Upper lobe of left lung (tissue), 6 donors: ENCODE measurements at places on chromosomes 1 and 21. TPM values are rescaled to one million over a fixed set of nuclear protein-coding genes. Genes with fewer than 3 reads are reported as not detected.

The ADCY10 gene
- 0.49 TPM for total RNA-seq

The FMO4 gene
- 6.9 TPM for total RNA-seq

The PBX1 gene
- 23.4 TPM for total RNA-seq

The RPS6KC1 gene
- 31.4 TPM for total RNA-seq

The WNT3A gene
- 8.7 TPM for total RNA-seq

The ACTN2 gene
- 11.5 TPM for total RNA-seq

The RCSD1 gene
- total RNA-seq, result 27.2 TPM

The SUSD4 gene
- 3.8 TPM for total RNA-seq

The ETS2 gene
- total RNA-seq, result 215 TPM

The WDTC1 gene
- total RNA-seq, result 48.8 TPM

The CD101 gene
- total RNA-seq, result 43.1 TPM

The SLC19A1 gene
- total RNA-seq, result 50.9 TPM

The RHD gene
- not detected for total RNA-seq

The ARL8A gene
- 90.0 TPM for total RNA-seq

The AXDND1 gene
- total RNA-seq, result not detected

GRCh38 chr1:11948822-11949458 lies 14.4 kb downstream of the PLOD1 start:
- H3K27me3 ChIP-seq, result no peaks in the 10 kb centered on the region
- H3K4me3 ChIP-seq, result no peak overlapping the region
- no peak for DNase-seq
- H3K36me3 ChIP-seq, result peaks cover 14% of the 10 kb centered on the region
- no peak overlapping the region for H3K27ac ChIP-seq
- H3K4me1 ChIP-seq, result no peaks in the 10 kb centered on the region

- H3K27ac ChIP-seq, result no peak overlapping the region
- H3K27me3 ChIP-seq, result no peaks in the 10 kb centered on the region
Measured at GRCh38 chr1:92877081-92877711, 45.4 kb downstream of the RPL5 start.

GRCh38 chr1:5711079-5711478 lies 281.1 kb downstream of the NPHP4 start:
- DNase-seq, result no peak
- no peak overlapping the region for H3K27ac ChIP-seq
- no peaks in the 10 kb centered on the region for H3K4me1 ChIP-seq
- H3K27me3 ChIP-seq, result no peaks in the 10 kb centered on the region
- H3K36me3 ChIP-seq, result no peaks in the 10 kb centered on the region

DNA sequence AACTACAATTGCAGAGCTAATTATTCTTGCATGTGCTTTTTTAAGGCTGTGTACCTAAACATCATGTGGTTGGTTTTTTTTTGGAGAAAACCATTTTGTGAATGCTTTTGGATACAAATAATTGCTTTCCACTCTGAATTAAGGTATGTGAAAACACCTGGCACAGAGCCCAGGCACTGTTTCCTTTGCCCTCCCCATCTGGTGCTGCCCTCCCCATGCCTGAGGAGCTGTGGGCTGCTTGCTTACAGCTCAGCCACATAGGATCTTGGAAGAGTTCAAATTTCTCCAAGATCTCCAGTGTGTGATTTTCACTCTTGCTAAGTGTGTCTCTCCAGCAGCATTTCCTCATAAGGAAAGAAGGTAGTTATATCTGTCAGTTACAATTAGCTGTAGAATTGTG lies 27.8 kb downstream of the DNM3 start:
- no peaks in the 10 kb centered on the region for H3K36me3 ChIP-seq
- DNase-seq, result no peak
- H3K27me3 ChIP-seq, result no peaks in the 10 kb centered on the region
- H3K4me3 ChIP-seq, result no peak overlapping the region
- H3K4me1 ChIP-seq, result peaks cover 17% of the 10 kb centered on the region

DNA sequence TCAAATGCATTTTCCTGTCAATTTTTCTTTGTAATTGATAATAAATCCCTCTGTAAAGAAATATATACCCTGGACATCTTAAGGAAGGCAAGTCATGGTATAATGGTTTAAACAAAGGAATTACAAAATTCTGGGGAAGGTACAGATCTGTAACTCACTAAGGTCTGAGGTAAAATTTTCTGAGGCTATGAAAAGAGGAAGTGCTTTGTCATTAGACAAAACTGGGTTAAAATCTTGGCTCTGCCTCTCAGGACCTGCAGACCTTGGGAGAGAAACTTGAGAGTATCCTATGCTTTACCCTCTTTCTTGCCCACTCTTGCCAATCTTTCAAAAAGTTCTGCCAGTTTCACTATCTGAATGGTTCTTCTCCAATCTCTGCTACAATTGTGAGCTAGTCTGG lies 26.8 kb upstream of the BEND5 start:
- no peaks in the 10 kb centered on the region for H3K27me3 ChIP-seq
- no peak overlapping the region for H3K27ac ChIP-seq
- no peaks in the 10 kb centered on the region for H3K4me1 ChIP-seq

DNA sequence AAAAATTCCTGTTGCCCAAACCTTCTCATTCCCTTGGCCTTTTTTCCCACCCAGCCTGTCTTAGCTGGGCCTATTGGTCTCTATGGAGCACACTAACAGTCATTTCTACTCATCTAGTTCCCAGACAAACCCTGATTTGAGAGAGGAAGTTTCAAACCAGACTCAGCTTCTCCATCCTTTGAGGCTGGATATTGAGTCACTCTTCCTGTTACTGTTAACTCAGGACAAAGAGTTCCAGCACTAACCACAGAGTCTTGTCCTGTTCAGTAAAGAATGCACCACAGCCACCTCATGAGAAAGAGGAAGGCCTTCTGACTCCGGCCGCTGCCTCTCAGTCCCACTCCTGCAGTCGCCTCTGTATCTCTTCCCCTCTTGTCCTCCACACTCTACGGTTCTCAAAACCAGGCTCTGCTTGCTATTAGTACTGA lies 137.8 kb downstream of the PTPRC start:
- H3K4me3 ChIP-seq, result no peak overlapping the region
- H3K27ac ChIP-seq, result peak overlapping the region; percentile 86
- no peaks in the 10 kb centered on the region for H3K36me3 ChIP-seq
- H3K4me1 ChIP-seq, result peaks cover 26% of the 10 kb centered on the region

DNA sequence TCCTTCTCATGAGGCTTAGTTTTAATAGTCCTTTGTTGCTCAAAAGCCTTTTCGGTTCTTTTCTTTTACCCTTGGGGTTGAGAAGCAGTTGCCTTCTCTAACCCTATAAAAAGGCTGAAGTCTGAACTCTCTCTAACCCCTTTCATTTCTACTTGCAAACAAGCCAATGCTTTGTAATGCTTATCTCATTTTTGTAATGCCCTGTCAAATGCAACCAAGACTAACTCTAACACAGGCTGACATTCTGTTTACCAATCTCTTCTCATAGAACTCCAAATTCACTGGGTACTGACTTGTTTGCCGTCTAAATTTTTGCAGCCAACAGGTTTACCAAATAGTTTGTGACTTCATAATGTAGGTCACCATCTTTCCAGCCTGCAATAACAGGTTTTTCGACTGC lies 233.9 kb upstream of the SNX7 start:
- H3K27ac ChIP-seq, result no peak overlapping the region
- no peak for DNase-seq
- no peaks in the 10 kb centered on the region for H3K36me3 ChIP-seq
- H3K4me1 ChIP-seq, result no peaks in the 10 kb centered on the region
- no peaks in the 10 kb centered on the region for H3K27me3 ChIP-seq

- DNase-seq, result no peak
- no peaks in the 10 kb centered on the region for H3K36me3 ChIP-seq
- H3K4me1 ChIP-seq, result no peaks in the 10 kb centered on the region
- H3K27ac ChIP-seq, result no peak overlapping the region
- H3K4me3 ChIP-seq, result no peak overlapping the region
Measured at GRCh38 chr1:58909914-58910681, 126.3 kb upstream of the JUN start.

DNA sequence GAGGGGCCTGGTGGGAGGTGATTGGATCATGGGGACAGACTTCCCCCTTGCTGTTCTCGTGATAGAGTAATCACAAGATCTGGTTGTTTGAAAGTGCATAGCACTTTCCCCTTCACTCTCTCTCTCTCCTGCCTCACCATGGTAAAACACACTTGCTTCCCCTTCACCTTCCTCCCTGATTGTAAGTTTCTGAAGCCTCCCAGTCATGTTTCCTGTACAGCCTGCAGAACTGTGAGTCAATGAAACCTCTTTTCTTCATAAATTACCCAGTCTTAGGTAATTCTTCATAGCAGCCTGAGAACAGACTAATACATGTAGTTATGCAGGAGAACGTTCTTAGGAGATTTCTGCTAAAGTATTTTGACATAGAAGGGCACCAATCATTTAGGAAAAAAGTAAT lies 59.9 kb upstream of the FBXO28 start:
- H3K36me3 ChIP-seq, result no peaks in the 10 kb centered on the region
- no peak overlapping the region for H3K27ac ChIP-seq

GRCh38 chr1:232372431-232372830 lies 257.5 kb downstream of the SIPA1L2 start:
- no peak overlapping the region for H3K27ac ChIP-seq
- no peaks in the 10 kb centered on the region for H3K36me3 ChIP-seq
- no peaks in the 10 kb centered on the region for H3K4me1 ChIP-seq
- peak; percentile 69 for DNase-seq
- no peak overlapping the region for H3K4me3 ChIP-seq

- no peak for DNase-seq
- H3K27me3 ChIP-seq, result no peaks in the 10 kb centered on the region
- H3K4me1 ChIP-seq, result no peaks in the 10 kb centered on the region
Measured at GRCh38 chr1:232471250-232471649, 158.7 kb downstream of the SIPA1L2 start.

DNA sequence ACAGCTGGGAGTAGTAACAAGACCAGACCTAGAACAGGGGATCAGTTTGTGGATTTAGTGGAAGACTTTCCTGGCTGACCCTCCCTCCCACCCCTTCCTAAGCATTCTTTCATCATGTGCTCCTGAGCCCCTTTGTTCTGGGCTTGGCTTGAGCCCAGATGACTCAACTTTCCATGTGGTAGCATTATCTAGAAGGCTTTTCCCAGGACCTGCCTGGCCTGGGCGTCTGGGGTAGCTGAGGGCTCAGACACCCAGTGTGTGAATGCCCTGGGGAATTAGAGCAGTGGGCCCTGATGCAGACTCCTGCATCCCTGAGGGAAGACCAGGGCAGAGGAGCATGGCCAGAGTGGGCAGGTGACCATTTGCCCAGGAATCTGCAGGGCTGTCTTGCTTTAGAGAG lies 44.1 kb upstream of the TSPAN2 start:
- H3K27me3 ChIP-seq, result no peaks in the 10 kb centered on the region
- peaks cover 3% of the 10 kb centered on the region for H3K4me1 ChIP-seq
- no peak overlapping the region for H3K27ac ChIP-seq
- DNase-seq, result no peak
- H3K36me3 ChIP-seq, result no peaks in the 10 kb centered on the region
- no peak overlapping the region for H3K4me3 ChIP-seq

GRCh38 chr1:62263006-62263813 lies 56.0 kb downstream of the KANK4 start:
- H3K4me3 ChIP-seq, result no peak overlapping the region
- H3K27me3 ChIP-seq, result no peaks in the 10 kb centered on the region
- H3K36me3 ChIP-seq, result no peaks in the 10 kb centered on the region
- no peaks in the 10 kb centered on the region for H3K4me1 ChIP-seq
- no peak overlapping the region for H3K27ac ChIP-seq
- DNase-seq, result no peak

- H3K4me1 ChIP-seq, result no peaks in the 10 kb centered on the region
- H3K4me3 ChIP-seq, result no peak overlapping the region
- no peaks in the 10 kb centered on the region for H3K27me3 ChIP-seq
Measured at GRCh38 chr1:87428883-87429282, 100.2 kb downstream of the LMO4 start.

- H3K27ac ChIP-seq, result no peak overlapping the region
- peaks cover 11% of the 10 kb centered on the region for H3K4me1 ChIP-seq
- DNase-seq, result no peak
- no peaks in the 10 kb centered on the region for H3K27me3 ChIP-seq
Measured at GRCh38 chr1:203172184-203173010, 3.2 kb downstream of the MYBPH start.

GRCh38 chr21:43614839-43615238 lies 44.4 kb downstream of the HSF2BP start:
- H3K27me3 ChIP-seq, result no peaks in the 10 kb centered on the region
- H3K4me1 ChIP-seq, result peaks cover 9% of the 10 kb centered on the region
- no peak for DNase-seq

- H3K4me1 ChIP-seq, result no peaks in the 10 kb centered on the region
- peaks cover 89% of the 10 kb centered on the region for H3K36me3 ChIP-seq
- peak overlapping the region; percentile 30 for H3K27ac ChIP-seq
- no peak for DNase-seq
Measured at GRCh38 chr1:58664881-58665280, 35.0 kb downstream of the MYSM1 start.

GRCh38 chr1:170967042-170967910 lies 31.9 kb downstream of the MROH9 start:
- no peak overlapping the region for H3K27ac ChIP-seq
- H3K27me3 ChIP-seq, result no peaks in the 10 kb centered on the region
- H3K36me3 ChIP-seq, result no peaks in the 10 kb centered on the region
- DNase-seq, result no peak

GRCh38 chr1:199205740-199206441 lies 567.1 kb downstream of the PTPRC start:
- no peak overlapping the region for H3K4me3 ChIP-seq
- DNase-seq, result no peak
- H3K36me3 ChIP-seq, result no peaks in the 10 kb centered on the region
- H3K27me3 ChIP-seq, result no peaks in the 10 kb centered on the region
- H3K27ac ChIP-seq, result no peak overlapping the region

DNA sequence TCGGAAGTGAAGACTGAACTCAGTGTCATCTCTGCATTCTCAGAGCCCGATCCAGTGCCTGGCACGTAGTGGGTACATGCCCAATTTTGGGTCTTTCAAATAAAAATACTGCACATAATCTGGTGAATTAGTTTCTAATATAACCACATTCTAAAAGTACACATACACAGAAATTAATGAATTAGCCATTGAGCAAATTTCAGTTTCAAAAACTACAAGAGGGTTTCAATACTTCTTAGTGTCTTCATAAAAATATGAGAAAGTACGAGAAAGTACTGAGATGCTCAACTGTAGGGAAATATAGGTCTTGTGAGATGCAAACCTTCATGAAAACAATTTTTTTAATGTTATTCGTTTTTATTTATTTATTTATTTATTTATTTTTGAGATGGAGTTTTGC lies 86.9 kb downstream of the SMYD2 start:
- no peak overlapping the region for H3K4me3 ChIP-seq
- no peaks in the 10 kb centered on the region for H3K4me1 ChIP-seq
- DNase-seq, result no peak
- H3K36me3 ChIP-seq, result peaks cover 58% of the 10 kb centered on the region
- no peak overlapping the region for H3K27ac ChIP-seq
- no peaks in the 10 kb centered on the region for H3K27me3 ChIP-seq

- peaks cover 52% of the 10 kb centered on the region for H3K4me1 ChIP-seq
- no peaks in the 10 kb centered on the region for H3K36me3 ChIP-seq
- no peaks in the 10 kb centered on the region for H3K27me3 ChIP-seq
- peak overlapping the region; percentile 91 for H3K4me3 ChIP-seq
Measured at GRCh38 chr1:8023287-8023994, 2.7 kb downstream of the ERRFI1 start.

DNA sequence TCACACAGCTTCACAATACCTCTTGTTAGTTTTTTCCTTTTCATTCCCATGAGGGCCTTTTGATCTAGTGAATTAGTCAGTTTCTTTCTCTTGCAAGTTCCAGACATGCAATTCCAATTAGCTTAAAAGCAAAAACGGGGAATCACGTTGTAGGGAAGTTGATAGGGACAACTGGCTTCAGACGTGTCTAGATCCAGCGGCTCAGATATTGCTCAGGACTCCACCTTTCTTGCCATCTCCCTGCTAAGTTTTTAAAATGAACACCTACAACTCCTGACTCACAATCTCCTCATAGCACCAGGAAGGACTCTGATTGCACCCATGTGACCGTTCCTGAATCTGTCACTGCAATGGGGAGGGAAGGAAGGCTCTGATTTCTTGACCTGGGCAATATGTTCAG lies 63.8 kb upstream of the ARHGAP29 start:
- peaks cover 64% of the 10 kb centered on the region for H3K4me1 ChIP-seq
- H3K27me3 ChIP-seq, result no peaks in the 10 kb centered on the region
- no peaks in the 10 kb centered on the region for H3K36me3 ChIP-seq
- peak overlapping the region; percentile 29 for H3K27ac ChIP-seq

- no peaks in the 10 kb centered on the region for H3K36me3 ChIP-seq
- H3K27me3 ChIP-seq, result no peaks in the 10 kb centered on the region
Measured at GRCh38 chr1:220552672-220553260, 24.8 kb downstream of the MARK1 start.
